ENCODE measurements at places on chromosomes 3 and 15.

GRCh38 chr3:175476489-175476888, 617.4 kb downstream of the NAALADL2 start:
- DNase-seq, result no peak

GRCh38 chr3:52004163-52004787, 8.6 kb upstream of the RPL29 start:
- DNase-seq, result no peak

- DNase-seq, result no peak
These were observed 574 bp downstream of the DUOXA1 start for GRCh38 chr15:45128971-45129639.

GRCh38 chr3:168085491-168086119, 10.1 kb downstream of the GOLIM4 start:
- DNase-seq, result no peak

GRCh38 chr3:37319784-37320183, 145.4 kb upstream of the LRRFIP2 start:
- no peak for DNase-seq

- DNase-seq, result no peak
These were observed 9.4 kb downstream of the CLDN11 start for GRCh38 chr3:170428095-170428494.

Measured in stimulated activated CD4-positive, alpha-beta T cell treated with anti-CD3 and anti-CD28 coated beads, TNF-alpha, amount 100 ng/mL, for 1 hour (primary cell).